ENCODE measurements at places on chromosomes 5 and 9.

DNA sequence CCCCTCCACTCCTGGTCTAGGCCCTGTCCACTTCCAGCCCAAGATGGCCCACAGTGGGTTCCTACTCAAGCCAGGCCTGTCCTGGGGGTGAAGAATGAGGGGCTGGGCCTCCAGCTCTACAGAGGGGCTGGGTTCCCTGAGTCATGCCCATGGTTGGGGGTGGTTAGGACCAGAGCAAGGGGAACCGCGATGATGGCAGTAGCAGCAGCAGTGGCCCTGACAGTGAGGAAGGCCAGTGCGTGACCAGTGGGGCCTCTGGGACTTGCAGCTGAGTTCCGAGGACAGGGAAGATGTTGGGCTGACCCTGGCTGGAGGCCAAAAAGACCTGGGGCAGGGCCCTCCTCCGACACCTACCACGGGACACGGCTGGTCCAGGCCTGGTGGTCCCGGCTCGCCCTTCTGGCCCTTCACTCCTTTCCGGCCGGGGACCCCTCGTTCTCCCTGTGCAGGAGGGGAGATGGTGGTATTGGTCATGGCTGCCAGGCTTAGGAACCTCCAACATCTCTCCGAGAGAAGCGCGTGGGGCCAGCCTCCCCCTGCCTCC, 9.2 kb upstream of the PHYKPL start:
- DNase-seq = no peak

GRCh38 chr5:77546-77945, 14.4 kb upstream of the PLEKHG4B start:
- DNase-seq = no peak

DNA sequence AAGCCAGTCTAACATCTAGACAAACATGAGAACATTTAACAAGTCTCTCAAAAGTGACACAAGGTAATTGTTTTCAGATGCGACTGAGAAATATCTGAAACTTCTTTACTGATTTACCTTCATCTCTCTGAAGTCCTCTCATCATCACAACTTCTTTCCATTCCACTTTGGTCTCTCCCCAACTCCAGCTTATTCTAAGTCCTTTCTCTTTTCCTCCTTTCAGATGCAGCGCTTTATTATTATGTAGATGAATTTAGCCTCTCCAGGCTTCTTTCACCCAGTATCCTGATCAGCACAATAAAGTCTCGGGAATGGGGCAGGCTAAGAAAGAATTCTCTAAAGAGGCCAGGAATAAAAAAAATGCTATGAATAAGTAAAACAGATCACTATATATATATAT, 128.0 kb downstream of the KCTD16 start:
- DNase-seq = no peak

GRCh38 chr9:121026768-121027167, 23.3 kb downstream of the C5 start:
- DNase-seq = no peak

DNA sequence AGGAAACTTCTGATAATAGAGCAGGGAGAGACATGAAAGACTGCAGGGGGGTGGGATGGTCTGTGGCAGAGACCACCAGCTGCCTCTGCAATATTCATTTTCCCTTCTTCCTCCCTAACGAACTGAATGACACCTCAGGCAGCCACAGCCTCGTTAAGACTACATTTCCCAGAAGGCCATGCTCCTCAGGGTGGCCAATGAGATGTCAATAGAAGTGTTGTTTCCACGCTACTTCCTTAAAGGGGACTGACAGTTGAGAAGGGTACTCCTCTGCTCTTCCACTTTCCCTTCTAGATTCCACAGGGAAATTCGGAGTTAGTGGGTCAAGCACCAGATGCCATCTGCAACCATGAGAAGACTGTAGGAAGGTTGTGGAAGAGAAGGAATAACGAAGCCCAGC, 52.0 kb upstream of the DAPK1 start:
- DNase-seq = peak; percentile 58

- no peak for DNase-seq
Observed at GRCh38 chr5:102218159-102218558, 77.9 kb downstream of the SLCO4C1 start.

GRCh38 chr9:81125446-81126092, 563.8 kb downstream of the TLE1 start:
- no peak for DNase-seq

DNA sequence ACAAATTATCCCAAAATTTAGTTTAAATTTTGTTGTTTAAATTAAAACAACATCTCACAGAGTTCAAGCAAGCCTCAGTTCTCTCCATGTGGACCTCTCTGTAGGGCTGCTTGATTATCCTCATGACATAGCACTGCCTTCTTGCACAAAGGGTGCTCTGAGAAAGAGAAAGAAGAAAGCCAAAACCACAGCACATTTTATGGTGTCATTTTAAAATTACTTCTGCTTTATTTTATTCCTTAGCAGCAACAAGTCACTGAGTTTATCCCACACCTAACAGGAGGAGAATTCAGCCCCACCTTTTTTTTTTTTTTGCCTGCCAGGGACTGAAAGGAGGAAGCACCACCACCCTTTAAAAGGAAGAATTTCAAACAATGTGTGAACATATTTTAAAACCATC, 12.8 kb upstream of the KCNV2 start:
- no peak for DNase-seq

- DNase-seq = no peak
Observed at GRCh38 chr9:120854596-120855327, 12.0 kb upstream of the PSMD5 start.

GRCh38 chr5:14698495-14698894, 34.0 kb downstream of the OTULIN start:
- DNase-seq = no peak

GRCh38 chr5:129978270-129978669, 74.0 kb downstream of the CHSY3 start:
- DNase-seq = no peak

GRCh38 chr5:142931896-142932686, 161.9 kb downstream of the ARHGAP26 start:
- no peak for DNase-seq

- DNase-seq = peak; percentile 90
Observed at GRCh38 chr9:89592963-89593726, 11.7 kb upstream of the GADD45G start.

DNA sequence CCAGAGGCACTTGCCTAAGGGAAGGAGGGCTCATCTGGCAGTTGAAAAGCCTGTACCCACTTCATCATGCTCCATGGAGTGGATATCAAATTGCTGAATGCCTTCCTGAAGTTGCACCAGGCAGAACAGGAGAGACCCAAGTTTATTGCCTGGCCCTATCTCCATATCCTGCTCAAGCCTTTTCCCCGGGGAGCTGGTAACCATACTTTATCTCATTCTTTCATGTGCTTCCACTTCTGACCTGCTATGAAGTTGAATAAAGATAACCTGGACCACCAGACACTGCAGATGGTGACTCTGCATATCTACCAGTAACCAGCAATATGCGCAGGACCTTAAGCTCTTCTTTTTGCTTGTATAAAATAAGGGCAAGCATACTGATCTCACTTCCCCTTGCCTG, 1397.5 kb upstream of the CDH6 start:
- peak; percentile 27 for DNase-seq

Data from H9 (cell line).